DMS53 (cell line): ENCODE measurements at places on chromosomes 1 and 21.

GRCh38 chr1:167737169-167737568 is 15.4 kb downstream of the MPZL1 start:
- no peak for DNase-seq

DNA sequence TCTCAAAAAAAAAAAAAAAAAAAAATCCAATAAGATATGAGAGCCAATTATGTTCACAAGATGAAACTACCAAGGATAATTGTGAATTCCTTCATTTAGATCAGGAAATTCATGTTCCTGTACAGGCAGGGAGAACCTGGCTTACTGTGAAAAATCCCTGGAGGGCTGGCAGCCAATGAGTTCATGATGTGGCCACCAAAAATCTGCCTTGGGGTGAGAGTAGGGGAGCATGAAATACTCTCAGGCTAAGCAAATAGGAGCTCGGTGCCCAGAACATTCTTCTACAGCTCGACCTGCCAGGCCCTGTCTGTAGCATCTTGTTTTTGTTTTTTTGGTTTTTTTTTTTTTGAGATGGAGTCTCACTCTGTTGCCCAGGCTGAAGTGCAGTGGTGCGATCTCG is 50.1 kb downstream of the PIK3CD start:
- no peak for DNase-seq

- DNase-seq: no peak
Observed at GRCh38 chr1:200838676-200839445, 33.9 kb upstream of the GPR25 start.

GRCh38 chr1:248838357-248839167 is 538 bp downstream of the ZNF672 start:
- DNase-seq: peak; percentile 96

DNA sequence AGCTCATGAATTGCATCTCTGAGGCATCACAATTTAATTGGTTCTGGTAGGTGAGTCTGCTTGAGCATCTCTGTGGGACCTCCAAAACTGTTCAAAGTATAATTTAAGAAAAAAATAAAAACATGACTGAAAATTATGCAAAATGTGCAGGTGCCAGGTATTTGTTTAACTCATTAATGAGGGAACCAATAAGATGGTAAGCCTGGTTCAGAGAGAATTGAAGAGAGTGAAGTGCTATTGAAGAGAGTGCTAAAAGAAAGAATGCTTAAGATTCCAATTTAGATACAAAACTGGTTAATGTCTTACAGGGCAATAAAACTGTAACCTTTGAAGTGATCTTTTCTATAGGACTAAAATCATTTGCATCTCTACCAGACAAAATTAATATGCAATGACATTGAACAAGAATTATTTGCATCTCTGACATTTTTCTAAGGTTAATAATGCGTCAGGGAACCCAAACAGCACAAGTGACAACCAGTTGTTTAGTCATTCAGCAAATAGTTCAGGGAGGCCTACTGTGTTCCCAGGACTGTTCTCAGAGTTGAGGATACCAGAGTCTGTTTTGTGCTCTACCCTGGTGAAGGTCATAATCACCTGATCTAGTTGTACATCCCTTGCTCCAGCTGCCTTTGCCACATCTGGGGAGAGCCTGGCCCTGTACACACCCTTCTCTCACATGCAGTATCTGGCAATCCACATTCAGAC is 183.5 kb downstream of the PATJ start:
- DNase-seq: no peak

- no peak for DNase-seq
Observed at GRCh38 chr1:174276087-174276486, 116.8 kb downstream of the RABGAP1L start.

GRCh38 chr1:65277605-65278347 is 31.6 kb upstream of the DNAJC6 start:
- no peak for DNase-seq

GRCh38 chr1:240074908-240075307 is 16.8 kb upstream of the FMN2 start:
- no peak for DNase-seq

- DNase-seq: no peak
Observed at GRCh38 chr1:241829468-241829867, 18.5 kb upstream of the EXO1 start.

DNA sequence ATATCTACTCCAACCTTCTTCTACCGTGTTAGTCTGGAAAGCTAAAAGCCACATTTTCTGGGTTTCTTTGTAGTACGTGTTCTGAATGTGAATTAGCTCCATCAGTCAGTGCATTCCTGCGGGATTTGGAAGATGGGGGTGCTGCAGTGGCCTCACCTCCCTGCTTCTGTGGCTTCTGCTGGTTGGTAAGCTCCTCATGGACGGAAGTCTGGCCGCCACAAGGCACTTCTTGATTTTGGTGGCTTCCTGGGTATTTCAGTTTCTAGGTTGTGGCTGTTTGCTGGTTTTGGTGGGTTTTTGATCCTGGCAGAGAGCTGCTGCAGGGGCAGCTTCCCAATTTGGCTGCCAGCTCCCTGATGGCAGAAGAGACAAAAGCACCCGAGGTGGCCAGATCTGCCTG is 20.9 kb upstream of the TACSTD2 start:
- DNase-seq: no peak

DNA sequence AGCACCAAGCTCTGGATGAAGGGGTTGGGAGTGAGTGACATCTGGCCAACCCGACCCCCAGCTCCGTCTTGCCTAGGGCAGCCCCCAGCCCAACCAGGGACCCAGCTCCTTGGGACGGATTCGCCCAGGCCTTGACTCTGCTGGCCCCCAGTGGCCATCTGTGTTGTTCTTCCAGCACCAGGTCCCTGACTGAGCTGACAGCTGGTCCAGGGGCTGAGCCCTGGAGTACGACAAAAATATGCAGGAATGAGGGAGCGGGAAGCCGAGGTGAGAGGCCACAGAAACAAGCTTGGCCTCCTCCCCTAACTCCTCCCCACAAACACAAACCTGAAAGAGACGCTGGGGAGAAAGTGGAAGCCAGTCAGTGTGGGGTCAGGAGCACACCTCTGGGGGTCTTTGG is 55.0 kb upstream of the PAX7 start:
- peak; percentile 26 for DNase-seq

- DNase-seq: no peak
Observed at GRCh38 chr1:41580021-41580420, 95.5 kb upstream of the EDN2 start.

GRCh38 chr1:198287916-198288315 is 131.1 kb downstream of the NEK7 start:
- DNase-seq: no peak

- DNase-seq: peak; percentile 83
Observed at GRCh38 chr1:10867138-10867721, 70.8 kb upstream of the CASZ1 start.

DNA sequence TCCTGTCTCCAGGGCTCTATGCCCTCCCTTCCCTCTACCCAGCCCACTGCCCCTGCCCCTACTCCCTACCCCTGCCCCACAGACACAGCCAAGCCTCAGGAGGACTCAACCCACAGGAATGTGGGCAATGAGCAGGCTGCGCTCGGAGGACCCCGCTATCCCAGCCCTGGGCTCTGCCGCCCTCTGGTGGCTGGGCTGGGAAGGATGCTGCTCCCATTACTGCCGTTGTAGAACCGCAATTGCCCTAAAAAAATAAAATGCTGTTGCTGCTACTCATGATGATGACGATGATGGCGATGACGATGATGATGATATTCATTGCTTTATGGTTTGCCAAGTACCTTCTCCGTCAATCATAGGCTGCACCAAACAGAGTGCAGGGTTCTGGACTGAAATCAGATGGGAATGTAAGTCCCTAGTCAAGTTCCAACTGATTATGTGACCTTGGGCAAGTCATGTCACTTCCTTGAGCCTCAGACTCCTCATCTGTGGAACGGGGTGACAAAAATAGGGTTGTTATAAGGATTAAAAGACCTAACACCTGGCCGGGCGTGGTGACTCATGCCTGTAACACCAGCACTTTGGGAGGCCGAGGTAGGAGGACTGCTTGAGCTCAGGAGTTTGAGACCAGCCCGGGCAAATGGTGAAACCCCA is 24.6 kb downstream of the ARHGEF19 start:
- DNase-seq: peak; percentile 79

DNA sequence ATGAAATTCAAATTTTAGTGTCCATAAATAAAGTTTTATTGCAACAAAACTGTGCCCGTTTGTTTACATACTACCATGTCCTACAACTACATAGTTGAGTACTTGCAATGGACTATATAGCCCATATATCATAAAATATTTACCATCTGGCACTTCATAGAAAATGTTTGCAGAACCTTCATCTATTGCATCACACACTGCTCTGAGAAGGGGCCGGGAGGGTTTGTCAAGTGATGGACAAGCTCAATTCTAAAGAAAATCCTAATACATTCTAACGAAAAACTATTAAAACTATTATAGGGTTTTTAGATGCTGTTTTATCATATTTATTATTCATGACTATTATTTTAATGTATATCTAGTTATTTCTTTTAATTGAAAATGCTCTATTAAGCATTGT is 35.9 kb downstream of the RGSL1 start:
- no peak for DNase-seq

DNA sequence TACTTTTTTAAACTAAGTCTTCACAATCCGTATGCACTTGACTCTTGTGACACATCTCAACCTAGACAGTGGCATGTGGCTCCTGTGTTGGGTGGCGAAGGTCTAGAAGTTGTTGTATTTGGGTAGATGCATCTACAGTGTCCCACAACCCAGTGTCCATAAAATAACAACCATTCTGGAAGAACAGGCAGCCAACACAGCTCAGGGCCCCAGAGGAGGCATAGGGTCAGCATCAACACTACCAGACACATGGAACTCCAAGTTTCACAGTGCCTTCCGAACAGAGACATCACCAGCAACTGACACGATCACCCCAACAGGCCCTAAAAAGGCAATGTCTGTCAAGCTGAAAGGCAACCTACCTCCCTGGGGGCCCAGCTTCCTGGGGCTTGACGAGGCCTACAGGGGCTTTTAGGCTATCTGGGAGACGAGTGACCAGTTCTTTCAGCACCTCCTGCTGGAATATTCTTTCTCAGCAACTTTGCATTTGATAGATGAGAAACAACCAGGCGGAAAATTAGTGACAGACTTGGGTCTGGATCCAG is 5.6 kb downstream of the SH3BP5L start:
- no peak for DNase-seq

GRCh38 chr1:83574791-83575190 is 424.1 kb downstream of the TTLL7 start:
- no peak for DNase-seq

GRCh38 chr1:227086636-227087035 is 146.5 kb downstream of the COQ8A start:
- no peak for DNase-seq

DNA sequence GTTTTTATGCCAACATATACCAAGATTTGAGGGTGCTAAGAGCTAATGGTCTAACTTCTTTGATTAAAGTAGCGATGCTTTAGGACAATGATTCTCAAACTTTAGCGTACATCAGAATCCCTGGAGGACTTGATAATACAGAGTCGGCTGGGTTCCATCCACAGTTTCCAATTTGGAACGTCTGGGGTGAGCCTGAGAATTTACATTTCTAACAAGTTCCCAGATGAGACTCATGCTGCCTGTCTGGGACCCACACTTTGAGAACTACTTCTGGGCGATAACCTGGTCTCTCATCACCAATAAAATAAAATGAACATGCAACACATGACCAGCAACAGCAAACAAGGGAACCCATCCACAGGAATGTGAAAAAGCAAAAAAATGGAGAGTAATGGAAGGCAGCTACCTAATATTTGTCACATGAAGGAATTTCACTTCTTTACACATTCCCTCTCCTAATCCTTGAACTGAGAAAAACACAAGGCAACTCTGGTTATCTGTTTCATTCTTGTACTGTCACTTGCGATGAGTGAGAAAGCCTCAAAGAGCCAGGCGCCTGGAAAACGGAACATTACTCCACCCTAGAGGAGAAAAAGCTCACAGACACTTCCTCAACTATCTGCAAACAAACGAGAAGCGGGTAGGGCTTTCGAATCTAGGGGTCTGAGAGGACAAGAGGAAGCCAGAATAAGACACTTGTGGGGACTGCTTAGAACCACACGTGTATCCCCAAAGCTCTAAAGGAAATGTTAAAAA is 14.0 kb downstream of the HSF2BP start:
- peak; percentile 25 for DNase-seq

- peak; percentile 73 for DNase-seq
Observed at GRCh38 chr1:109112056-109112651, 1.8 kb upstream of the ELAPOR1 start.

DNA sequence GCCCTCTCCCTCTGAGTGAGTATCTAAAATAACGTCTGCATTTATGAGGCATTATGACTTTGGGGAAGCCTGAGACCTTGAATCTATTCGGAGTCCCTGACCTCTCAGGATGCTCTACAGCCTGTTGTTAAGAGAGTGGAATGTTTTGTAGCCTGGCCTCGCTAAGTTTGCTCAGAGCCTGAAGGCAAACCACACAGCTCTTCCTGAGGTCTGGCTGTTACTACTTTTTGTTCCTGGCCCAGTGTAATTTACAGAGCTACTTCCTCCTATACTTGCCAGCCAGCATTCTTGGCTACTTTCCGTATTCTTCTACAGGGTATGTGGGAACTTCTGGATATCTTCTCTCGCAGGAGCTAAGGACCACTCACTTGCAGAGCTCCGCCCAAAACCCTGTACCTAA is 3.6 kb upstream of the ZMYM4 start:
- DNase-seq: peak; percentile 29

DNA sequence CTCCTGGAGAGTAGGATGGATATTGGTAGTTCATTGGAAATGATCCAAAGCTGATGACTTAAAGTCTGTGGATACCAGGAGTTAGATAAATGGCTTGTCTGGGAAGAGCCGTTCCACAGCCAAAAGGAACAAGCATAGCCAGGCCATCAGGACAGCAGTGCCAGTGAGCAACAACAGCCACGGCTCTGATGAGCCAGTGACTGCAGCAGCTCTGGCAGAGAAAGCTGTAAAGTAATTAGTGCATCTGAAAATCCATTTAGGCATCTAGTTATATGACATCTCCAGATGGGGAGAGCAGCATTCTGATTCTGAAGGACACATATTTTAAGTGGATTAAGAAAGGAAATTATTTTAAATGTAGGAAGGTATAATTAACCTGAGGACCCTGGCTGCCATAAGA is 256.2 kb upstream of the PLXNA2 start:
- no peak for DNase-seq

DNA sequence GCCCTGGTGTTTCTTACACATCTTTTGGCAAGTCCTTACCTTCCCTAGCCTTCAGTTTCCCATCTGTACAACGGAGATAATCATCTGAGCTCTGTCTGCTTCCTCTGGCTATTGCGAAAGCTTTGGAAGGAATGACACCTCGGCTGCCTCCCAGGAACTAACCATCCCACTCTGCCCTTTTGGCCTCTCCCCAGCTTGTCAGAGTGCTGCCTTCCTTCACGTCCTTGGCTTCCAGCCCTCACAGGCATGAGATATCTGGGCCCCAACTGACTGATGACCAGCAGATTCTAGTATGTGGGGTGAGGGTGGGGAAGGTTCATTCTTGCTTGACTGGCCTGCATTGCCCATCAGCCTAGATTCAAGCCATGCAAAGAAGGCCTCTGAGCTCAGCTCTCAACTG is 253.1 kb upstream of the FGGY start:
- DNase-seq: no peak
